ENCODE measurements at places on chromosomes 12 and 14. TPM values are rescaled to one million over a fixed set of nuclear protein-coding genes. Genes with fewer than 3 reads are reported as not detected.

SLC6A12 gene
- total RNA-seq: 0.13 TPM

TMEM30B gene
- 1.7 TPM for total RNA-seq

VEZT gene
- total RNA-seq: 131 TPM

SLCO1B3 gene
- not detected for total RNA-seq

HOXC11 gene
- 0.36 TPM for total RNA-seq

PLA2G1B gene
- not detected for total RNA-seq

ACOT4 gene
- 0.71 TPM for total RNA-seq

RNASE4 gene
- total RNA-seq: 21.3 TPM

MRPL52 gene
- total RNA-seq: 153 TPM

DNA sequence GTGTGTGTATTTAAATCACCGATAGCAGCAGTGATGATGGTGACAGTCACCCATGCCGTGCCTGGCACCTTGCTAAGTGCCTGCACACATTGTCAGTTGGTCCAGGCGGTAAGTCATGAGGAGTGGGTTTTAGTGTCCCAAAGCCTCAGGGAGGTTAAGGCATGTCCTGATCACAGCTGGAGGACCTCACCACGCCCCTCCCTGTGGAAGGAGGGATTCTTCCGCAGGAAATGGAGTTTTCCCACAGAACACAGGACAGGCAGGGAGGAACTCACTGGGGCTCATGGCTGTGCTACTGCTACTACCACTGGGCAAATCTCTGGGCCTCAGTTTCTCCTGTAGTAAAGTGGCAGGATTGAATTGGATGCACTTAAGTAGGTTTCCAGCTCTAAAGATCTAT, 142.3 kb downstream of the CACNA1C start:
- H3K4me1 ChIP-seq: no peaks in the 10 kb centered on the region
- H3K27me3 ChIP-seq: no peaks in the 10 kb centered on the region
- H3K4me3 ChIP-seq: no peak overlapping the region
- no peak for DNase-seq
- peak overlapping the region; percentile 57 for H3K27ac ChIP-seq
- no peaks in the 10 kb centered on the region for H3K36me3 ChIP-seq

- no peak overlapping the region for H3K27ac ChIP-seq
- H3K4me3 ChIP-seq: no peak overlapping the region
- no peaks in the 10 kb centered on the region for H3K36me3 ChIP-seq
- no peaks in the 10 kb centered on the region for H3K4me1 ChIP-seq
- no peak for DNase-seq
Measured at GRCh38 chr12:87687362-87687761, 341.8 kb downstream of the C12orf50 start.

GRCh38 chr12:55722948-55723347, 2.8 kb downstream of the RDH5 start:
- no peak overlapping the region for H3K4me3 ChIP-seq
- peak; percentile 21 for DNase-seq
- no peaks in the 10 kb centered on the region for H3K36me3 ChIP-seq
- H3K27ac ChIP-seq: peak overlapping the region; percentile 95
- H3K27me3 ChIP-seq: no peaks in the 10 kb centered on the region
- H3K4me1 ChIP-seq: peaks cover 56% of the 10 kb centered on the region

DNA sequence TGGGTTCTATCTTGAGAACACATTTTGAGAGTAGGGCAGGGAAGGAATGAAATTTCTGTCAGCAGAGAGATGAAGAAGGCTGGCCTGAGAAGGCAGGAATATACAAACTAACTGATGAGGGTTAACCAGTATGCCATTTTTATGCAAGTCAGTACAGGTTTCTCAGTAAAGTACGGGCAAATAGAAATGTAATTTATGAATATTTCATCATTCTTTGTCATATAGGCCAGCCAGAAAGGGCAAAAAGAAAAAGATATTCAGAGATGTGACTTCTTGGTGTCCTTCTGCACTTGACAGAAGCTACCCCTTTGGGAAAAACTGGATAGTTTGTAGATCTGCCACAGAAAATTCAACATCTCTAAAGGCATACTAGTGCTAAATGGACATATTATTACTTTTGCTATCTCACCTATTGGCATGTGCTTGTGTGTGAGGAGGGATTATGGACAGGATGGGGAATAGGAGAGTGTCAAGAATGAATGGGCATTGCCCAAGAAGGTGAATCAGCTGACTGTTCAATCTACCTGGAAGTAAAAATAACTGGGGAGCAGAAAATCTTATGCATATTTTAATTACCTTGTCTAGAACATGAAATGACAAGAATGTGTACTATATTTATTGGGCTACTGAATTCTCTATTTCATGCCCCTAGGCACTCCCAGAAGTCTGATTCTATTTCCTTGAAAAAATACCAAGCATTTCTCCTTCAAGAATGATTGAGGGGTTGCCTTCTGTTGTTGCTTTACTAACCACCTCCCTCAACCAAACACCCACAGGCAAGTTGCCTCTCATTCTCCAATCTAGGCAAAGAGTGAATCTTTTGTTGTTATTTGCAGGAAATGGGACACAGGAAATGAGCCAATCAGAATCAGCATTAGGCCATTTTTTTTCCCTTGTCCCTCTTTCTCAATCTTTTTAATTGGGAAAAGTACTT, 175.1 kb upstream of the SLC38A2 start:
- H3K4me1 ChIP-seq: peaks cover 26% of the 10 kb centered on the region
- H3K36me3 ChIP-seq: no peaks in the 10 kb centered on the region
- H3K27ac ChIP-seq: peak overlapping the region; percentile 78
- no peaks in the 10 kb centered on the region for H3K27me3 ChIP-seq
- DNase-seq: no peak

- no peaks in the 10 kb centered on the region for H3K36me3 ChIP-seq
- no peak overlapping the region for H3K4me3 ChIP-seq
- H3K4me1 ChIP-seq: peaks cover 24% of the 10 kb centered on the region
- H3K27me3 ChIP-seq: no peaks in the 10 kb centered on the region
Measured at GRCh38 chr14:90518941-90519256, 122.1 kb downstream of the CALM1 start.

GRCh38 chr12:108126990-108127501, 2.0 kb upstream of the WSCD2 start:
- no peak overlapping the region for H3K4me3 ChIP-seq
- H3K27ac ChIP-seq: no peak overlapping the region
- DNase-seq: no peak
- peaks cover 8% of the 10 kb centered on the region for H3K4me1 ChIP-seq

- no peak for DNase-seq
- no peak overlapping the region for H3K27ac ChIP-seq
- no peaks in the 10 kb centered on the region for H3K36me3 ChIP-seq
- no peak overlapping the region for H3K4me3 ChIP-seq
- H3K4me1 ChIP-seq: no peaks in the 10 kb centered on the region
Measured at GRCh38 chr12:91991399-91992187, 154.1 kb downstream of the BTG1 start.

DNA sequence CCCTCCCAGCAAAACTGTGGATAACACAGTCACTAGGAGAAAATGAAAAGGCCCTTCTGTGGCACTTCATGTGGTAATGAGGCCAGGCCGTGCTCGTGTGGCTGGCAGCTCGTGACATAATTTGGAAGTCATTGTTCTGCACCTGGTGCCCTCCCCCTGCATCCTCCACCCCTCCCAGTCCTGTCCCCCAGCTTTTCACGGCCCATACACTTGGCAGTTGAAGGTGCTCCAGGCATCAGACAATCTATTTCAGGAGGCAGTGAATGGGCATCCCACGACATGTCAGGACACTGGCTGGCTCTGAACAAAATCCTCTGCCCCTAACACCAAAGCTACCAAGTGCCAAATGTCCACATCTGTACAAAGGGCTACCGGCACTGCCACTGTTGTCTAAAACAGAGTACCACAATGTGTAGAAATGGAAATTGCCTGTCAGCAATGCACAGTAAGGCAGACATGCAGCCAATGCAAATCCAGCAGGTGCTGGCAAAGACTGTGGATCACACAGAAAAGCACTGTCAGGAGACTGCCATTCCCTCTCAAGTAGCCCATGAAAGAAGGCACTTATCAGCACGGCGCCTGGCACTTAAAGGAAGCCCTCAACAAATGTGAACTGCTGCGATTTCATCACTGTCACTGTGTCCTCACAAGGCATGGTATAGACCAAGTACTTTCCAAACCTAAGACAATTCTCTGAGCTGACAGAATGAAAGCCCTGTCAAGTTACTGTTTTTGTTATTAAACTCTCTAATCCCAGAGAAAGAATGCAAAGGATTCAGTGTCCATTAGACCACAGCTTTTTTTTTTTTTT, 39.1 kb downstream of the CORO1C start:
- peak; percentile 76 for DNase-seq
- peak overlapping the region; percentile 45 for H3K4me3 ChIP-seq
- no peaks in the 10 kb centered on the region for H3K27me3 ChIP-seq
- H3K36me3 ChIP-seq: no peaks in the 10 kb centered on the region

DNA sequence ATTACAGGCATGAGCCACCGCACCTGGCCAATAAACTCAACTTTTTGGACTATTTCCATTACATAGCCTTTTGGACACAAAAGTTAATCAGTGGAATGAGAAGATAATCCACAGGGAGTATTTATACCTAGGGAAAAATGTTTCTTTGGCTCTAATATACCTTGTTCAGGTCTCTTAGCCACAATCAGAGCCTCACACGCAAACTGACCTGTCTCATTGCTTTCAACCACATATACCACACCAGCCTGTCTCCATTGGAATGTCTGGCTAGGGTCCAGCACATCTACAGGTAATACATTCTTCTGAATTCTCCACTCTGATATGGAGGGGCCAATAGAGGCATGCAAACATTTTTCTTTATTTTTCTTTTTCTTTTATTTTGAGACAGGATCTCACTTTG, 3.8 kb upstream of the RBMS2 start:
- no peaks in the 10 kb centered on the region for H3K36me3 ChIP-seq
- no peak for DNase-seq
- no peak overlapping the region for H3K4me3 ChIP-seq
- H3K27ac ChIP-seq: no peak overlapping the region

- peak overlapping the region; percentile 85 for H3K4me3 ChIP-seq
- peaks cover 26% of the 10 kb centered on the region for H3K4me1 ChIP-seq
- peak; percentile 41 for DNase-seq
Measured at GRCh38 chr14:75279153-75279762, 630 bp downstream of the FOS start.

GRCh38 chr12:15794836-15795235, 5.6 kb upstream of the EPS8 start:
- DNase-seq: no peak
- H3K4me1 ChIP-seq: no peaks in the 10 kb centered on the region
- no peak overlapping the region for H3K27ac ChIP-seq
- H3K36me3 ChIP-seq: no peaks in the 10 kb centered on the region

DNA sequence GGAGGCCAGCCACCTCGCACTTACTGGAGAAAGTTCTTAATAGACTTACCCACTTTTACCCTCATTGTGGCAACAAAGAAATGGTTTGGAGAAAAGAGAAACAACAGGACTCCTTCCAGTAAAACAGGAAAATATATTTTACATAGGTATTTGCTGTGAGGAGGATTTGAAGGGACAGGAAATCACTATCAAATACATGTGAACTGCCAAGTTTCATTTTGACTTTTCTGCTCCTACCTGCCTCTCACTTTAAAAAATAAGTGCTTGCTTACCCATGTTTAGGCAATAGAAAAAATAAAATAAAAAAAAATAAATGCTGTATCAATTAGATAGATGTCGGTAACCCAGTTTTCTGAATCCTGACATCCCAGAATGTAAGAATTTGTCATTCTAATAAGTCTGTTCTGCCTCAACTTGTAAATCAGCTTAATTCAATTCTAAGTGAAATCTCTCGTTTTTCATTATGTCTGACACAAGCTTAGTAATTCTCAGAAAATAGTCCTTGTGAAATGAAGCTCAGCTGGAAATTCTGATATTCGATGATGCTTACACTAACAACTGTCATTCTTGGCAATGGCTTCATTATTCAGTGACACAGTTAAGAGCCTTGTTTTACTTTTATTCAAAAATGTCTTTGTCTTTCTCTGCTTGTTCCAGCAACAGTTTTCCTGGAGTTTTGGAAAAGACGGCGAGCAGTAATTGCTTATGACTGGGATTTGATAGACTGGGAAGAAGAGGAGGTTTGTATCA, 131.3 kb downstream of the SLC5A8 start:
- H3K4me1 ChIP-seq: no peaks in the 10 kb centered on the region

DNA sequence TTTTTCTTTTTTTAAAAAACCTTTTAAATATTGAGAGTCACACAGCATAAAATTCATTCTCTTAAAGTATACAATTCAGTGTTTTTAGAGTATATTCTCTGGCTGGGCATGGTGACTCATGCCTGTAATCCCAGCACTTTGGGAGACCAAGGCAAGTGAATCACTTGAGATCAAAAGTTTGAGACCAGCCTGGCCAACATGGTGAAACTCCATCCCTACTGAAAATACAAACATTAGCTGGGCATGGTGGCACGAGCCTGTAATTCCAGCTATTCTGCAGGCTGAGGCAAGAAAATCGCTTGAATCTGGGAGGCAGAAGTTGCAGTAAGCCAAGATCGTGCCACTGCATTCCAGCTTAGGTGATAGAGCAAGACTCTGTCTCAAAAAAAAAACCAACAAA, 68.4 kb upstream of the BCAT1 start:
- no peaks in the 10 kb centered on the region for H3K4me1 ChIP-seq
- no peak overlapping the region for H3K4me3 ChIP-seq
- DNase-seq: no peak
- H3K36me3 ChIP-seq: no peaks in the 10 kb centered on the region

DNA sequence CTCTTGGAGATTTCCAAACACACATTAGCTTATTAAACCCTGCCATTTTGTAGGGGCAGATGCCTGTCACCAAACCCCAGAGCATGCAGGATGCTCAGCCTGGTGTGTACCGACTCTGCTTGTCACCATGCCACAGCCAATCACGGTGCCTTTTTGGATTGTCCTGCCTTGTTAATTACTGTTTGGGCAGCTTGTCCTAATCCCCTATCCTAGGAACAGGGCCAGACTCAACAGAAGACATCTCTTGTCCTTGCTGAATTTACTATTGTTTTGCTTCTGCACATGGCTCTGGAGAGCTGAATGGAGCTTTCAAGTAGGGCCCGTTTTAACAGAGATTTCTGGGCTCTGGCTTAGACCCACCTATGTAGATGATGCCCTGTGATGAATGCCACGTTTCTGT, 388.5 kb downstream of the AACS start:
- no peak overlapping the region for H3K27ac ChIP-seq
- no peaks in the 10 kb centered on the region for H3K27me3 ChIP-seq
- no peaks in the 10 kb centered on the region for H3K36me3 ChIP-seq
- H3K4me1 ChIP-seq: no peaks in the 10 kb centered on the region
- DNase-seq: no peak
- H3K4me3 ChIP-seq: no peak overlapping the region

DNA sequence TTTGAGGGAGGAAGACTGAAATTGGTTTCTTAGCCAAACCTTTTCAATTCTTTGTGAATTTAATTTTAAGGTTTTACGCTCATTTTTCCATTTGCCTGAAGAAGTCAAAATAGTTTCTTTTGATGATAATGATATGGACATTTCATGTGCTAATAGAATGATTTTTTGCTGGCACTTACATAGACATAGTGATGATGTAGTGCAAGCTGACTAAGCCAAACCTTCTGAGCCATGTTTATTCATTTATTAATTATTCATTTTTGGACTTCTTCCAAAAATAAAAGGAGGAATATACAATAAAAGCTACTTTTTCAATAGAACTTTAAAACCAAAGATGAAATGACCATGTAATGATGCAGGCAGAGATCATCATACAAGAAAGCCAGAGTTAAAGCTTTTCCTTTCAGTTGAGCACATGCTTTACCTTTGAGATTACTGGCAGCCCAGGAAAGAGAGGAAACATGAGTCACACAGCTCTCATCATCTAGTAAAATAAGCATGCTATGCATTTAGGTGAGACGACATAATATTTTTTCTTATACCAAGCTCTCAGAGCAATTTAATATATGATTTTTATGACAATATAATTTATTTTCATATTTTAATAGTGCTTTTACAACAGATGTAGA, 24.8 kb downstream of the KCNA1 start:
- H3K27me3 ChIP-seq: peaks cover 17% of the 10 kb centered on the region
- H3K36me3 ChIP-seq: no peaks in the 10 kb centered on the region
- no peak overlapping the region for H3K27ac ChIP-seq
- DNase-seq: no peak
- no peaks in the 10 kb centered on the region for H3K4me1 ChIP-seq

Measured in gastrocnemius medialis (tissue), 4 donors.